ENCODE measurements at places on chromosomes 3 and 15.

- DNase-seq: no peak
Observed at GRCh38 chr15:83697716-83698115, 43.8 kb downstream of the ADAMTSL3 start.

- DNase-seq: no peak
Observed at GRCh38 chr3:107810171-107811071, 280.4 kb downstream of the CD47 start.

- DNase-seq: no peak
Observed at GRCh38 chr15:27768732-27769475, 330.2 kb downstream of the OCA2 start.

DNA sequence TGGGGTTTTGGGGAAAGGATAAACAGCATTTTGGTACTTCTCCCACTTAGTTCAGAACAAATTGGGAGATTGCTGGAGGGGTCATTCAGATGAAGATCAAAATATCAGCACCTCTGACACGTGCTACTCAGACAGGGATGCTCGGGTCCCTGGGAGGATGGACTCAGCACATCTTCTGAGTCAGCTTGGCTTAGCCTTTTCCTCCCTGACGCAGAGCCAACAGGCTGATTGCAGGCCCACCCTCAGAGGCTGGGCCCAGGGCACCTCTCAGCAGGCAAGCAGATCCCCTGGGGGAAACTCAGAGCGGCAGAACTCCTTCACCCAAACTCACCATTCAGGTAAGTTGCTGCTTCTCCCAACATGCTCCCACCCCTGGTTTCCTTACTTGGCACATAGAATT is 304.9 kb downstream of the TLE3 start:
- DNase-seq: no peak

DNA sequence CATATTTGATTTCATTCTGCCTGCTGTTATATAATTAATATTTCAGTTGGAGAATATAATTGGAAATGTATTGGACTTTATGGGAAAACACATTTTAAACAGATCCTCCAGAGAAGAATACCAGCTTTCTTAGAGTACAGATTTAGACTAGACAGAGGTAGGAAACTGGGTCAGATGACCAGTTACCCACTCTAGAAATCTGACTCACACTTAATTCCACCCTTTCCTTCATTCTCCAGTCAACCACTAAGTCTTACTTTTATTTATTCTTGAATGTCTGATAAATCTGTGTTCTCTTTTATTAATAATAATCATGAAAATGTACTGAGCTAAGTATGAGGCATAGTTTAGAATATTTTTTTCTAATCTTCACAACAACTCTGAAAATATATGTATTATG is 110.7 kb downstream of the LRRC49 start:
- DNase-seq: no peak

Measured in substantia nigra (tissue), 51 donors.